ENCODE measurements at places on chromosomes 11 and 22.

- DNase-seq, result no peak
Measured at GRCh38 chr11:114929351-114930000, 251.1 kb downstream of the NXPE2 start.

DNA sequence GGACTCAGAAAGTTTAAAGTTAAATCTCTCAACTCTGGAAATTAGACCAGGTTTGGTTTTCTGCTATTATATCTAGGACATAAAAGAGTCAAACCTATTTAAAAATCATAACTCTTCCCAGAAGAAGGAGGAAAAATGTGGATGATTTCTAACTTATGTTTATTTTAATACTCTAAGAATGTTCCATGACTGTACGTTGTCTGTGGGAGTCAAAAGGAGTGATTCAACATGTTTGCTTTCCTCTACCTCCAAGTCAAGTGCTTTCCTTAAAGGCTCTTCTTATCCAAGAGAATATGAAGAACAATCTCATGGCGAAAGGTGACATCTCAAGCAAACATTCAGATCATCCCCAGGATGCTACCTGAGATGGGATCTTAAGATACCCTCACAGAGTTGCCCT lies 21.6 kb downstream of the OR51E1 start:
- no peak for DNase-seq

DNA sequence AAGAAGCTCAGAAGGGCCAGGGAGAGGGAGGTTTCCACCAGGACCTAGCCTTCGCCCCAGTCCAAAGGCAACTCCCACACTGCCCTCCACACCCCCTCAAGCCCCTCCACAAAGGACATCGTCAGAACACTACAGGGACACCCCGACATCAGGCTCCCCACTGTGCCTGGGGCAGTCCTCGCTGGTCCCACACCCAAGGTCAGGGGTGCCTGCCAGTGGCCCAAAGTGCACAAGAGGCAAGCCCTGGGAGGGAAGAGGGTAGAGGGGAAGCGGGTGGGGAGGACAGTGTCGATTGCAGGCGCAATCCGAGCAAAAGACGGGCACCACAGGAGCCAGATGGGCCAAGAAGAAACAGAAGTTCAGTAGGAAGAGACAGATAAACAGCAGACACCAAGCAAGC lies 35.6 kb upstream of the JAM3 start:
- DNase-seq, result no peak

GRCh38 chr22:46763051-46763705 lies 728 bp downstream of the TBC1D22A start:
- DNase-seq, result no peak

- DNase-seq, result no peak
Measured at GRCh38 chr11:63915961-63916836, 765 bp downstream of the RCOR2 start.

GRCh38 chr22:19632668-19633148 lies 81.6 kb upstream of the SEPTIN5 start:
- no peak for DNase-seq

DNA sequence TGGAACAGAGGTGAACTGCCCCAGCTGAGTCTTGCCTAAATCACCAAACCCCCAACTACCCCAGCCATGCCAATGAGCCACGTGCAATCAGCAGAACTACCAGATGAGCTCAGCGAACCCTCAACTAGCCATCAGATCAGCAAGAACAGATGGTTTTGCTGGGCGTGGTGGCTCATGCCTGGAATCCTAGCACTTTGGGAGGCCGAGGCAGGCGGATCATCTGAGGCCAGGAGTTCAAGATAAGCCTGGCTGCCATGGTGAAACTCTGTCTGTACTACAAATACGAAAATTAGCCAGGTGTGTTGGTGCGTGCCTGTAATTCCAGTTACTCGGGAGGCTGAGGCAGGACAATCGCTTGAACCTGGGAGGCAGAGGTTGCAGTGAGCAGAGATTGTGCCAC lies 374.3 kb downstream of the NXPE2 start:
- DNase-seq, result no peak

DNA sequence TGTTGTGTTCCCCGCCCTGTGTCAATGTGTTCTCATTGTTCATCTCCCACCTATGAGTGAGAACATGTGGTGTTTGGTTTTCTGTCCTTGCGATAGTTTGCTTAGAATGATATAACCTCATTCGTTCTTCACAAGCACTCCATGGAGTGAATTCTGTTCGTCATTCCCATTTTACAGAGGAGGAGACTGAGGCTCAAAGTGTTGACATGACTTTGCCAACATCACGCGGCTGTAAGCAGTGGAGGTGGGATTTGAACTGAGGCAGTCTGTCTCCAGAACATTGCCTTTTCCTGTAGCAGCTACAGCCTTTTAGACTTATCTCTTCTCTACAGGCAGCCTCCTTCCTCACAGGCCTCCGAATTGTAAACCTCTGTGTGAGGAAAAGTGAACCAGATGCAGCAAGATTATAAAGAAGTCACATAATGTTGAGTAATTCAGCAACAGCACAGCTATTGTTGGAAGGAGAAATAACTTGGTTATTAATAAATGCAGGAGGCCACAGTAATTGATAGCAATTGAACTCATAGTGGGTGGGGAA lies 74.6 kb downstream of the MYO18B start:
- DNase-seq, result no peak

DNA sequence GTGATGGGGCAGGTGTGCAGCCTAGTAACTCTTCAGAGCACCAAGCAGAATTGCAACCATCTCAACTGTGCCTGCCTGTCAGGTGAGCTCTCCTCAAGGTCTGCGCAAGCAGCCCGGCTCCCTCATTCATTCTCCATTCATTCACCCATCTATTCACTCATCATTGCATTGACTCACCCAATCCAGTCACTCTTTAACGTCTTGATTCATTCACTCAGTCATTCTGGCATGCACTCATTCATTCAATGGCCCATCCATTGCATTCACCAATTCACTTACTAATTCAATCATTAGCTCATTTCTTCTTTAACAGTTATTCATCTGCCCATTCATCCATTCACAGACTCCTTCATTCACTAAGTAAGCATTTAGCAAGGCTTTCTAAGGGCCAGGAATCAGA lies 111.8 kb downstream of the PDE2A start:
- DNase-seq, result no peak

DNA sequence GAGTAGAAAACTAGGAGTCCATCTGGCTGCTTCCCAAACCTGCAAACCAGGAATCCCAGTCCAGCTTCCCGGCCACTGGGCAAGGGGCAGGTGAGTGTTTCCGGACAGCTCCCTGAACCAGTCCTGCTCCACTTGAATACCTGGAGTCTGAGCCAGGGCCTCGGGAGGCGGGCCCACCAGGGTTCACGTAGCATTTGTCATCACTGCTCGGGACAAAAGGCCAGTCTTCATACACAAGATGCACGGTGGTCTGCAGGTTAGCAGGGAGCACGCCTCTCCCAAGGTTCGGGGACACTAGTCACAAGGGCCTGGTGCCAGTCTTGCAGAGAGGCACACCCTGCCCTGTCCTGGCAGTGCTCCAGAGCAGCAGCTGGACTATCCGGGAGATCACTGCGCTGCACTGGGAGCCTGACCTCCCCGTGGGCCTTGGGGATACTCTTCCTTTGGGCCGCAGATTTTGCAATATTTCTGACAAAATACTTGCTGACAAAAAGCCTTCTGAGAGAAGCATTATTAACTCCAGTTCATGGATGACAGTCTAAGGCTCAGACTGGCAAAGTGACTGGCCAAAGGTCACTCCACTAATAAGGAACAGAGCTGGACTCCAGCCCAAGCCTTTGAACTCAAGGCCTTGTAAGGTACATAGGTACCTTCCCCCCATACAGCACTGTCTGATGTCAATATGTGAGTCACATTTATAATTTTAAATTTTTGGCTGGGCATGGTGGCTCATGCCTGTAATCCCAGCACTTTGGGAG lies 25.1 kb downstream of the CD6 start:
- DNase-seq, result no peak

DNA sequence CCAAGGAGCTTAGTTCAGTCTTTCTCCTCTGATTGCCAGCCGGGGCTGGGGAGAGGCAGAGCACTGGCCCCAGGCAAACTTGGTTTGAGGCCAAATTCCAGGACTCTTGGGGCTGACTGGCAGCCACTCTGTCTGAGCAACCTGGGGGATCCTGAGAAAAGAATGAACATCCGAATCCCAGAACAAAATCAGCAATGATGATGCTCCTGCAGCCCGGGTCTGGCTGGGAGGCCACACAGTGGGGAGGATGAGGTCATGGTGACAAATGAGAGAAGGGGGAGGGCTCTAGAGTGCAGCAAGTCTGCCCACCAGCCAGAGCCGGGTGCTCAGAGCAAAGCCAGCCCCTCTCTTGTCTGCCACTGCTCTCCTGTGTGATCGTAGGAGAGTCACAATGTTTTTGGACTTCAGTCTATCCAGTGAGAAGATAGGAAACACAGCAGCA lies 71.8 kb upstream of the PAX6 start:
- no peak for DNase-seq

DNA sequence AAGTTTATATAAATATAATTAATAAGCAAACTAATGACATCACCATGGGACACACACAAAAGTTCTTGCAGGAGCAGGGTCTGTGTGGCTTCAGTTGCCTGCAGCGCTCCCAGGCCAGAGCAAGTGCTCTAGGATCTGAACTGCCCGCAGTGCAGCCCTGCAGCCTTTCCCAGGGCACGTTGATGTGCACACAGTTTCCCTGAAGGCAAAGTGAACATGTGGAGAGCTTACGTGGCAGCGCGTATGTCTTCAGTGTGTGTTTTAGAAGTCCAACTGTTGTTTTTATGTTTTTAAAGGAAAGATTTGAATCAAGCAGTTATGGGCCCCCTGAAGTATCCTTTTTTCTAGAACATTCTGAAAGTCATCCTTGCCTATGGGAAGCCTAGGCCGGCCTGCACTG lies 1.2 kb upstream of the TIGD3 start:
- no peak for DNase-seq

- DNase-seq, result no peak
Measured at GRCh38 chr11:129950101-129951091, 52.2 kb downstream of the PRDM10 start.

DNA sequence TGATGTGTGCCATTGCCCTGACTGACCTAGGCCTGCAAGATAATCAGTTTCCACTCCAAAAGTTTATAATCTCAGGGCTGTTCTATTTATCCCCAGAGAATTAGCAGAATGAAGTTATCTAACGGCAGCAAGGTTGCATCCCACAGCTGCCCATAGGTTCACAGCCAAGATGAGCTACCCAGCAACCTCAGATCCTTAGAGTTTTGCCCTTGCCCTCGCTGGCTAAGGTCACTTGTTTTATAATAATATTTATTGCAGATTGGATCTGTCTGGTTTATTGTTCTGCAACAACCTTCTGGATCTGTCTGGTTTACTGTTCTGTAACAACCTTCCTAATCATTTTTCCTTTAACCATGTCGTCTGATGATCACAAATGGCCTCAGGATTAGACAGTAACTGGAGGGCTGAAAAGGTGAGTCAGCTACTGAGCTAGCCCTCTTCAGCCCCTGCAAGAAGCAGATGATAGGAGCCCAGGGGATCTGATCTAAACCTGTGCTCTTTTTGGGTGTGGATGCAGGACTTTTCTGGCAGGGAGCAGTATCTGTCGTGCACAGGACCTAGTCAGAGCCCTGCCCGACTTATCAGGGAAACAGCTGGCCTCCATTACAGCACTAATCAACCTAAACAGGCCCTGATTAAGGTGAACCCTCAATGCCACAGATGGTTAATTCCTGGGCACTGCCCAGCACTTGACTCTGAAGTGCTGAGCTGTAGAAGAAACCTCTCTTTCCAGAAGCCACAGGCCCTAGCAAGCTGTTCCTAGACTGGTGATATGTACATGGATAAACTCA lies 642.9 kb upstream of the KIRREL3 start:
- no peak for DNase-seq

DNA sequence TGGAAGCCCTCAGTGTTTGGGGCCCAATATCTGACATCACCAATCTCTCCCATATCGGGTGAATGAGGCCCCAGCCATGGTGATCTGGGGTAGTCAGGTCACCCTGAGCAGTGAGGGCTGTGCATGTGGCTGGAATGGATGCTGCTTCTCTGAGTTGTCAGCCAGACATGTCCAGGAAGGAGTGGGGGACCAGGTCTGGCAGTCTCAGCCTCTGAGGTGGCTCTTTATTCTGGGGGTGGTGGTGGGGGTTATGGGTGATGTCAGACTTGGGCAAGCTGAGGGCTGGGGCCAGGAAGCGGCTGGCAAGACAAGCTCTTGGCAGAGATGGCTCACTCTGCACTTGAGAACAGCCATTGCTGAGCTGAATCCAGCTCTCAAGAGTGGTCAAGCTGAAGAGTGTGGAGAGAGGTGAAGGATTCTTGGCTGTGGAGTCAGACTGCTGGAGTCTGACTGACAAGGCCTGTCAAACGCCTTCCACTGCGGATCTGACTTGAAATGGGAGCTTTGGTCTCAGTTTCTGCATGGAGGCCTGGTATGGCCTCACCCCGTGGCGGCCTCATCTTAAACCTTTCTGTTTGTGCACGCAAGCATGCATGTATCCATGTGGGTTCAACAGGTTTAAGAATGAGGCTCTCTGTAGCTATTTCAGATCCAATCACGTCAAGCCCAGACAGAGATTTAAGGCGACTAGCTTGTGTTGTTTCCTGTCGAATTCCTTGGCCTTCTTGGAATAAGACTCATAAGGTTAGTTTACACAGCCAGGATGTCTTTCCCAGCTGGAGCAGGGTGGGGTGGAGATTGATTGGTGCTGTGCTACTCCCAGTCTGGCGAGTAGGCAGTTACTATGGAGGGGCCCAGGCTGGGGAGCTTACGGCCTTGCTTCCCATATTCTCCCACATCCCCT lies 83.9 kb upstream of the TIMP3 start:
- no peak for DNase-seq

DNA sequence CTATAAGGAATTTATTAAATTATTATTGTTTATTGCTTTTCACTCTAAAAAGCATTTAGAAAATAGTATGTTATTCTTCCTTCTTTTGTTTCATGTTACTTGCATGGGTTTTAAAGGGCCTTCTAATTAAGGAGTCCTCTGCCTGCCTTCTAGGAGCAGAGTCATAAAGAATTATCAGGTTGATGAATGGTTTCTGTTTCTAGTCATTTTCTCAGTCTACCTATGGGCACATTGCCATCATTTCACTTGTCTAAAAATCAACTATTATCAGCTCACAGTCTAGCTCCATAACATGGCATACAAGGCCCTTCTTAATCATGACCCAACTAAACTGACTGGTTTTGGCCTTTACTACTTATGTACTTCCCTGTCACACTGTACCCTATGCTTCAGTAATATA lies 16.2 kb downstream of the DYNC2H1 start:
- DNase-seq, result no peak

DNA sequence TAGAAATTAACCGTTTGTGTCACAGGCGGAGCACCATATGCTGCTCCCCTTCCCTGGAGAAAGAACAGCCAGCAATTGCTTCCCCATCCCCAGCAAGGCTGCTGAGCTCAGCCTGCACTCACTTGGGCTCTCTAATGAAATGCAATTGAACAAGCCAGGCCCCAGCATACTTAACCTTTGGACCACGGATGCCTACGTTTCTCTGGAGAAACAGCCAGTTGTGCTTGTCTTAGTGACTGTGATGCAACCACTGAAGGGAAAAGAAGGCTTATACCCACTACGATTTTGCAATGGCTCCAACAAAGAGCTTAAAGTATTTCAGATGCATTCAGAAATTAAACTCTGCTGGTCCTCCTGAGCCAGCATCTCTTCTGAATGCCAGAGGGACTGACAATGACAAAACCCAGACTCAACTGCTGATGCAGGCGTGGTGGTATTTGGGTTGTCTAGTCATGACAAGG lies 51.3 kb upstream of the SESN3 start:
- no peak for DNase-seq
